ENCODE measurements at places on chromosomes 2 and 18. TPM values are rescaled to one million over a fixed set of nuclear protein-coding genes. Genes with fewer than 3 reads are reported as not detected.

Gene CELF4
- not detected for total RNA-seq

DNA sequence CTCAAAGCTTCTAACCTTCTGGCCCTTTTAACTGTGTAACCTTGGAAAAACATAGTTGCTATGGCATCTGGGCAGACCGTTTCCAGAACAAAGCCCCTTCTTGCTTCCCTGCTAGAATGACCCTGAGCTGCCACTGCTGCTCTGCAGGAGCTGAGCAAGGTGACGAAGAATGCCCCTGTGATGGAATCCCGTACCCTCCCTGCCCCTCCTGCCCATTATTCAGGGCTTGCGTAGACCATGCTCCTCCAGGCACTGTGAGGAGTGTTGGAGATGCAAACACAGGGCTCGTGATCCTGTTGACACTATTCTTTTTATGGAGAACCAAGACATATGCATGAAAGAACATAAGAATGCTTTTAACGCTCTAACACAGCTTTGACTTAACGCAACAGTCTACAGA is 191.1 kb downstream of the CDH2 start:
- DNase-seq = no peak

- DNase-seq = no peak
Observed at GRCh38 chr2:166695154-166695553, 193.1 kb upstream of the XIRP2 start.

Gene CRYGC
- not detected for total RNA-seq

Gene KATNAL2
- total RNA-seq = 2.1 TPM

Gene TGFA
- total RNA-seq = not detected

Measured in GM12878 (cell line).